ENCODE measurements at places on chromosomes 4 and X.

DNA sequence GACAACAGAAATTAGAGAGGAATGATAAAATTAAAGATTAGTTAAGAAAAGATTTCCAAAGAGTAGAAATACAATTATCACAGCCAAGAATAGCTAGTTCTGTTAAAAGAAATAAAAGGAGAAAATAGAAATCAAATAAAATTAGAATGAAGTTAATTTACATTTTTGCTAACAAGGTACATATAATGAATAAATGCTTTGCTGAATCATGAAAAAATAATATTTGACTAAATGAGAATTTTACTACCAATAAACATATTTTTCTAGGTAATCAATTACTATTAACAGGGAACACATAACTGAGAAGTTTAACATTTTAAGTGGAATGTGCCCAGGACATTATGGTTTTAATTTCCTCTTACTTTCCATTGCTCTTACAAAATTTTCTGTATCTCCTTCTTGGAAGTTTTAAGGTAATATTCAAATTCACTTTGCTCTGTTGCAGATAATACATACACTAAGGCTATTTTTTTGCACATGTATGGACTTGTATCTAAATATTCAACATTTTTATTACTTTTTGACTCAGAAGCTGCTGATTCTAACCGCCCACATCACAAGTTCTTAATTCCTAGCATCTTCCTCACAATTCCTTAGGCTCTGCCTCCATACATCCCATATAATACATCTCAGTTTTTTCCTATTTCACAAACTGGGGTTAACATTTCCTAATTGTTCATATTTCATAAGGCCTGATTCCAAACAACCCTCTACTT lies 870.7 kb upstream of the INTU start:
- no peak for DNase-seq

DNA sequence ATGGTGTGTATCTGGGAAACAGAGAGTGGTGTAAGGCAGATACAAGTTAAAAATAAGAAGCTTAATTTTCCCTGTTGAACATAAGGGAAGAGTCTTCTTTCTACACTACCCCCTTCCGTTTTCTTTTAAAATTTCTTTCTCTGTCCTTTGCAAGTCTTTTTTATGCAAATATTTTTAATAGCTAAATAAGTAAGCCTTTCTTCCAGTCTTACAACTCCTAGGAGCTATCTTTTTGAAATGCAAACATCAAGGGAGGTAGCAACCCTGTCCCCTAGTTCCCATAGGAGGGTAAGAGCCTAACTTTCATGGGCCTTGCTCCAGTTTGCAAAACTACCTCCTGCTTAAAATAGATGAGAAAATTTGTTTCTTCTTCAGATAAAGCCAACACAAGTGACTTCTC lies 121.5 kb downstream of the MBNL3 start:
- no peak for DNase-seq

GRCh38 chrX:47863187-47863586 lies 26.5 kb downstream of the ZNF81 start:
- no peak for DNase-seq

DNA sequence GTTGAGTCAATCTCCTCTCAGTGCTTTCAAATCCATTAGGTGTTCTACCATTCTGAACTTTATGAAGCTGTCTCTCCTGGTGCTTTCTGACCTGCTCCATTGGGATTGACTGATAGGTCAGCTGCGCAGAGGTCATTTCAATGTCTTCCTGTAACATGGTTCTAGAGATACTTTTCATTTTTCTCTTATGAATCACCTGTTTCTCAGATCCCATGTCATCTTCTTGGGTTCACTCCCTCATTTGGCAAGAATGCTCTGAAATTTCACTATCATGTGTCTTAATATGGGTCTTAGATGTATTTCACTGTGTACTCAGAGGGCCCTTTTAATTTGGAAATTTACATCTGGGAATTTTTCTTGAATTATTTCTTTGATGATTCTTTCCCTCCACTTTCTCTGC lies 13.8 kb upstream of the PGM2 start:
- peak; percentile 18 for DNase-seq

DNA sequence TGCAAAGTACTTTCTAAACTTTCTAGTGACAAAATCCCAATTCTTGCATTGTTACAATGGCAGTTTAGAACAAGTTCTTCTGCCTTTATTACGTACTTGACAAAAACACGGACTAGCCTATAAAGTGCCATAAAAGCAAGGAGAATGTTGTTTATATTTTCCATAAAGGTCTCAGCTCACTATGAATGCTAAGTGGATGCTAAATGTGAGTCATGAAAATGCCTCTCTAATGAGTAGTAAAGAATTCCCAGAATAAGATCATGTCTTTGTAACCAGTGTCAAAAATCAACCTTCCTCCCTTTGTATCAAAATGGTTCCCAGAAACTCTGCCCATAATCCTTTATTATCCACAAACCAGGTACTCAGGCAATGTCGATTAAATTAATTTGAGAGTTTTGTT lies 539.8 kb upstream of the SLIT2 start:
- DNase-seq: no peak

GRCh38 chr4:2795893-2796848 lies 3.3 kb downstream of the SH3BP2 start:
- peak; percentile 96 for DNase-seq

DNA sequence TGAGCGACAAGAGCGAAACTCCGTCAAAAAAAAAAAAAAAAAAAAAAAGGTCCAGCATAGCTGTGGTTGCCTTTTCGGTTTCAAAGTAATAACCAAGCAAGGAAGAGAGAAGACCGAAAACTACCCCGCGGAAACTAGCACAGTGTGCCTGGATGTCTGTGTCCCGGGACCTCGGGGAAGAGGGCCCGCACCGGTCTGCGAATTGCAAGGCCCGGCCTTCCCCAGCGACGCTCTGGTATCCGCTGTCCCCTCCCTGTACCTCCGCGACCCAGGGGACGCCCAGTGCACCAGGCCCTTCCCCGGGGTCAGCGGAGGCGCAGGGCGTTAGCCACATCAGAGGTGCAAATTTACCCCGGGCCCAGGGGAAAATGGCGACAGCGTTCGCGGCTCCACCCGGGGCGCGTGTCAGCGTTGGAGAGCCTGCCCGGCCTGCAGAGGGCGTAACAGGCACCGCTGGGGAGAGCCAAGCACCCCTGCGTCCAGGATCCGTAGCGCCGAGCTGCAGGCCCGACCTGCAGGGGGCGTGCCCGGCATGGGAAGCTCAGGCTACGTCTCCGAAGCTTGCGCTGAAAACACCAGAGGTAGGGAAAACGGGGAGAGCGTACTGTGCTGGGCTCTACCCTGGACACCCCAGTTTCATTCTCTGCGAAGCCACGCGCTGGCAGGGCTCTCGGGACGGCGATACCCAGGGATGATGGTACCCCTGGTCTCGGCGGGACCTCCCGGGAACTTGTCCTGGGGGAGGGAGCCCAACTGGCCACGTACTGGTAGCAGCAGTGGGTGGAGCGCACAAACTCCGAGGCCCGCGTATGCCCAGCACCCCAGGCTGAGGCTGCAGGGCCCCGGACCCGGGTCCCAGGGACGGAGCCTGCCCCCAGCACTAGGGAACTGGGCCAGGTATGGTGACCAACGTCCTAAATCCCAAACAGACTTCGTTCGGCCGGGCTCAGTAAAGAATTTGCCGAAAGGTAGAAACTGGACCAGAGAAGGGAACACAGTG lies 16.2 kb downstream of the NKX6-1 start:
- DNase-seq: no peak

- no peak for DNase-seq
Observed at GRCh38 chrX:16705370-16705769, 7.1 kb downstream of the CTPS2 start.

DNA sequence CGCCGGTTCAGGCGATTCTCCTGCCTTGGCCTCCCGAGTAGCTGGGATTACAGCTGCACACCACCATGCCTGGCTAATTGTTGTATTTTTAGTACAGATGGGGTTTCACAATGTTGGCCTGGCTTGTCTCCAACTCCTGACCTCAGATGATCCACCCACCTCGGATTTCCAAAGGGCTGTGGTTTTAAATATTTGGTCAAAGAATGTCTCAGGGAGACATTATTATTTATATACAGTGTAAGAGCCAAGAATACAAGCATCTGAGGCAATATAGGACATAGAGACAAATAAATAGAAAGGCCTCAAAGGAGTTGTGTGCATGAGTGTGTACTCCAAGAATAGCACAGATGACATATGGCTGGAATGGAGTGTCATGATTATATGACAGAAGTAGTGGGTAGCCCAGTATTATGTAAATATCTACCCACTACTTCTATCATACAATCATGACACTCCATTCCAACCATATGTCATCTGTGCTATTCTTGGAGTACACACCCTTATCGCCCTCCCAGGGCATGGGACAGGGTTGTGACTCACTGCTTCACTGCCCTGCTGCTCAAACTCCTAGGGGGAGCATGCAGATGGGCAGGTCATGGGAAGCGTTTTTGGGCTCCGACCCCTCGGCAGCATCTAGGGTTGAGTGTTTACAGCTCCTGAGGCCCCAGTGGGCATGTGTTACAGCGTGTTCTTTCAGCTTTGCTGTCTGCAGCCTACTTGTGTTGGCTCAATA lies 1649.8 kb upstream of the PCDH10 start:
- peak; percentile 5 for DNase-seq

GRCh38 chr4:120926358-120927025 lies 4.0 kb upstream of the PRDM5 start:
- no peak for DNase-seq

DNA sequence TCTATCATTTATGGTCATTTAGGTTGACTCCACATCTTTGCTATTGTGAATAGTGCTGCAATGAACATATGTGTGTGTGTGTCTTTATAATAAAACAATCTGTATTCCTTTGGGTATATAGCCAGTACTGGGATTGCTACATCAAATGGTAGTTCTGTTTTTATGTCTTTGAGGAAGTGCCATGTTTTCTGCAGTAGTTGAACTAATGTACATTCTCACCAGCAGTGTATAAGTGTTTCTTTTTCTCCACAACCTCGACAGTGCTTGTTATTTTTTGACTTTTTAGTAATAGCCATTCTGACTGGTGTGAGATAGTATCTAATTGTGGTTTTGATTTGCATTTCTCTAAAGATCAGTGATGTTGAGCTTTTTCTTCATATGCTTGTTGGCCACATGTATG lies 80.5 kb downstream of the ARHGAP6 start:
- no peak for DNase-seq

GRCh38 chr4:76658231-76659102 lies 223.4 kb downstream of the SHROOM3 start:
- DNase-seq: peak; percentile 29

DNA sequence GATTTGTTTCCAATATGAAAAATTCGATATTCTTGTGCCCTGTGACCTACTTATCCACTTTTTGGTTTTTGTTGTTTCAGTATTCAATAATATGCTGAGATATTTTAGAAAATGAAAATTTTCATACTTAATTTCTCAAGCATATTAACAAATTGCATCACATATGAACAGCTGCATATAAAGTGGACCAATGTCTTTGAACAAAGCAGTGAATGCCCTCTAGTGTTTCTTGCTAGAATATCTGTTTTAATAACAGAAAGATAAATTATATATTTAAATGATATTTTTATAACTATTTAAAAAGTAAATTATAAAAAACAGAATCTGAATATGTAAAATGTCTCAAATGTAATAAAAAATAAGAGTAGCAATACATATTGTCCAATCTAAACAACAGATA lies 31.7 kb upstream of the INTU start:
- DNase-seq: no peak

GRCh38 chr4:139196462-139196861 lies 19.4 kb upstream of the ELF2 start:
- DNase-seq: no peak

DNA sequence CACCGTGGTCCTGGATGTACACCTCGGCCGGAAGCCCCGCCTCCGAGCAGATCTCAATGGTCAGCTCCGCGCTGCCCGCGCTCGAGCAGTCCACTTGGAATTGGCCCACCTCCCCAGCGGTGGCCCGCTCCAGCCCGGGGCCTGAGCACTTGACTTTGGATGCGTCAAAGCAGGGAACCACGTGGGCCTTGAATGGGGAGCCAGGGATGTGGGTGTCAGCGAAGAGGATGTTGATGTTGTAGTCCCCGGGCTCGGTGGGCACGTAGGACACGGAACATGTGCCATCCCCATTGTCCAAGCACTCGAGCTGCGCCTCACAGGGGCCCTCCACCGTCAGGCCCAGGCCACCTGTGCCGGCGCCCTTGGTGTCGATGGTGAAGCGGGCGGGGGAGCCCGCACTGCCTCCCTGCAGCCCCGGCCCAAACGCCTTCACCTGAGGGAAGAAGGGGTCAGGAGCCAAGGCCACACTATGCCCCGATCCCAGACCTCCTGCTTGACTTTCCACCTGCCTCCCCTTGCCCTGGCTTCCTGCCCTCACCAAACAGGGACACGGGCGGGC lies 14.2 kb downstream of the FLNA start:
- no peak for DNase-seq

DNA sequence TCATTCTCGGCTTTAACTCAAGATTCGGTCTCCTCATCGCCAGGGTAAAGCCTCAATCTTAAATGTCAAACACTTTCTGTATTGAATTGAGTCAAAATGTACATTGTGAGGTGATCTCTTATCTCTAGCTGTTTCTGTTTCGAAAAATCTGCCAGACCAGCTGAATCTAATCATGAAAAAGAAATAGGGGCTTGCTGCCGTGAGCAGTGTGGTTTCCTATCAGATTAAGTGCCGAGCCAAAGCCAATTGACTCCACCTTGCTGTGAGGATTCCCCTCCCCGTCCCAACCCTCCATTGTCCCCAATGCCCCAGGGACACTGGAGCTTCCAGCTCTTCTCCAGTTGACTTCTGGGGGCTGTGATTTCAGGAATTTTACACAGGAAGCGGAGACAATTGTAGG lies 12.5 kb upstream of the CRLF2 start:
- no peak for DNase-seq

DNA sequence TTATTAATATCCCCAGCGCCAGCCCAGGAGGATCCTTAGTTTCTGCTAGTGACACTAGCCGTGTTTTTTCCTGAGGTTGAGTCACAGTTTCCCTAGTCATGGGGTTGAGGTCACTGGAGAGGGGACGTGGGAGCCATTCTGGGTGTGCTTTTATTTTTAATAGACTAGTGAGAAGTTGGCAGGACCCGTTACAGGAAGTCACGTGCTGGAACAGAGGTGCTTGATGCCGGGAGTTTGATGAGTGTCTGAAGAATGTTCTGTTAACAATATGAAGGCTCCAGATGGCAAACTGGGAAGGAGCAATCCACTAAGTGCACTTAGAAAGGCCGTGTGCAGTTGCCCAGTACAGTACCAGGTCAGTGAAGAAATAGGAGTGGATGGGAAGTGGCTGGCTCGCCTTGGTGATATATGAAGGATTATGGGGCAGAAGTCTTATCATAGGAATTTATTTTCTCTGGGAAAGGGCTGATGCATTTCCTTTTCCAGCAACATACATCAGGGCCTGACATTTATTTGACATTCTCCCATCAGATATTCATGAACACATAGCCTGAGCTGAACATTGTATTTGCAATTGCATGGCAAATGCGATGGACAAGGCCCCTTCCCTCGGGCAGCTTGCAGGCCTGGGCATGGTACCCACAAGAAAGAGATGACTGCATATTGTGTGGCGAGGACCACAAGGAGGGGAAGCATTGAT lies 291.8 kb downstream of the FBXW7 start:
- no peak for DNase-seq

Data from Caki2 (cell line).